Suprapubic skin (tissue), 4 donors: ENCODE measurements at places on chromosomes 5 and 9. TPM values are rescaled to one million over a fixed set of nuclear protein-coding genes. Genes with fewer than 3 reads are reported as not detected.

PCDHB13 gene
- total RNA-seq = 6.5 TPM

DNA sequence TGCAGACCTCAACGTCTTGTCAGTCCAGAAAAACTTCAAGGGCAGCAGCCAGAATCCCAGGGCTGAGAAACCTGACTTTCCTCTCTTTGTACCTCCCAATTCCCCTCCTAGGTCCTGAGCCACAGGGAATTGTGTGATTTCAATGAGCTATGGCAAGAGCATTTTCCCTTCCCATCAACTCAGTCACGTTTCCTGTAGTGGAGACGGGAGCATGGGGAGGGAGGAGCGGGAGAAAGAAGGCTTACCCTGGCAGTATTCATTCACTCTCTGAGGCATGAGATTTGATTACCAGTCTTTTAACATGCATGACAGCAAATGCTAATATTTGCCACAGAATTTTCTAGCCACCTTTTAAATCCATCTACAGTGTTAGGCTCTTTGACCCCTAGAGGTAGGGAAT is 109.4 kb upstream of the TBCA start:
- H3K27me3 ChIP-seq = peaks cover 12% of the 10 kb centered on the region
- no peaks in the 10 kb centered on the region for H3K4me1 ChIP-seq
- DNase-seq = no peak
- H3K27ac ChIP-seq = no peak overlapping the region

GRCh38 chr5:31741496-31741895 is 102.6 kb downstream of the PDZD2 start:
- H3K4me3 ChIP-seq = no peak overlapping the region
- no peak overlapping the region for H3K27ac ChIP-seq
- peaks cover 3% of the 10 kb centered on the region for H3K4me1 ChIP-seq
- H3K36me3 ChIP-seq = no peaks in the 10 kb centered on the region

DNA sequence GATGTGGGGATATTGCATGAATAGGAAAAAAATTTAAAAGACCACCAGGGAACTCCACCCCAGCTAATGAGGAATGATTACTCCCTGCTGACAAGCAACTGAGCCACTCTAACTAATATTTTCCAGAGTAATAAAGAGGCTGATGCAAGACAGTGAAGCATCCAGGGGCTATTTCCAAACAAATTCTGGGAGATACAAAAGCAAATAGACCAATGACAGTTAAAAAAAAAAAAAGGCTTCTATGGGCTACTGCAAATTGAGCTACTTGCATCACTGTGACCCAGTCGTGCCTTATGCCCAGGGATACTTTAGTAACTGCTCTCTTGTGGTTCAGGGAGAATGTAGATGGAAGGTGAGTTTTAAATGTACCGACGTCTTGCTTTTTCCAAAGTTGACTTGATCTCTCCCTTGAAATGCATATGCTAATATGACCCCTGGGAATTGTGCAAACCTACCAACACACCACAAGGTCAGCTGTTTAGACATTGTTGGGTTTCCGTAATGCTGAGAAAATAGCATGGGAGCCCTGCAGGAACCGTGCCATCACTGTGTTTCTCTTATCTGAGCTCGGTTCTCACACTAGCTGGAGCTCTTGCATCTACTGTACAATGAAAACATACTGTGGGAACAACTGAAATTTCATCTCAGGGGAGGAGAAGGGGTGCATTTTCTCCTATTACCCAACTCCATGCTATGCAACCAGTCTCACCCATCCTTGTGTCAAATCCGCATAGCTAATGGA is 250.6 kb upstream of the MAP3K1 start:
- H3K4me3 ChIP-seq = no peak overlapping the region
- no peak for DNase-seq
- H3K36me3 ChIP-seq = no peaks in the 10 kb centered on the region
- H3K4me1 ChIP-seq = peaks cover 34% of the 10 kb centered on the region
